Vagina (tissue), 2 donors: ENCODE measurements at places on chromosomes 6 and 20.

- DNase-seq = no peak
- H3K27ac ChIP-seq = no peak overlapping the region
- H3K4me3 ChIP-seq = no peak overlapping the region
- no peaks in the 10 kb centered on the region for H3K36me3 ChIP-seq
- H3K27me3 ChIP-seq = no peaks in the 10 kb centered on the region
- H3K4me1 ChIP-seq = peaks cover 13% of the 10 kb centered on the region
Observed at GRCh38 chr20:4076033-4076432, 60.7 kb upstream of the RNF24 start.

GRCh38 chr6:129683601-129684322, 26.2 kb downstream of the ARHGAP18 start:
- DNase-seq = no peak
- no peaks in the 10 kb centered on the region for H3K36me3 ChIP-seq
- H3K27ac ChIP-seq = peak overlapping the region; percentile 94

DNA sequence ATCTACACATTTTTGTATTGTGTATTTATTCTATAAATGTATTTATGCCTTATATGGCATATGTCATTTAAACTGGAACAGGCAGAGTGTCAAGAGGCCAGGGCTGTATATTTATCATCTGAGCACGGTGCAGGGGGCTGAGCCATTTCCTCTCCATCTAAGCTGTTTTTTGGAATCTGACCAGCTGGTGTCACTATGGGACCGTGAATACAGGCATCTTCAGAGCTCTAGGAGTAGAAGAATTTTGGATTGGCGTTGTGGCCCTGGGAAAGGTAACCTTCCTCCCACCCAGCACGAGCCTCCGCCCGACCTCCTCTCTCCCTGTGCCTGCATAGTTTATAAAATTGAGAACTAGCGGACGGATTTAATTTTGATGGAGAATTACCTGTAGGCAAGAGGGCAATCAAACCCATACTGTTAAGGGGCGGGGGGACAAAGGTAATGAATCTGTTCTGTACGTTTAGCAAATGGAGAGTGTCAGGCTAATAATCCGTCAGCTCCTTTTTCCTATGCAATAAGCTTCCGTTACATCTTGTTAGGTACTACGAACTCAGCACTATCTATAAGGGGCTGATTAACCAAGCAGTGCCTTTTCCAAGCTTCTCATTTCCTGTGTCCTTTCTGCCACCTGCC, 29.0 kb upstream of the EEF1E1 start:
- H3K27me3 ChIP-seq = no peaks in the 10 kb centered on the region
- no peak for DNase-seq
- no peak overlapping the region for H3K27ac ChIP-seq
- H3K36me3 ChIP-seq = no peaks in the 10 kb centered on the region
- H3K4me3 ChIP-seq = no peak overlapping the region
- H3K4me1 ChIP-seq = no peaks in the 10 kb centered on the region

GRCh38 chr6:90890683-90891330, 303.9 kb upstream of the MAP3K7 start:
- no peak for DNase-seq
- H3K4me1 ChIP-seq = no peaks in the 10 kb centered on the region
- H3K4me3 ChIP-seq = no peak overlapping the region
- no peak overlapping the region for H3K27ac ChIP-seq

GRCh38 chr20:38192323-38192885, 27.3 kb upstream of the TGM2 start:
- no peak for DNase-seq
- no peaks in the 10 kb centered on the region for H3K27me3 ChIP-seq
- H3K4me1 ChIP-seq = no peaks in the 10 kb centered on the region
- H3K4me3 ChIP-seq = no peak overlapping the region

- no peaks in the 10 kb centered on the region for H3K27me3 ChIP-seq
- no peak overlapping the region for H3K4me3 ChIP-seq
- no peaks in the 10 kb centered on the region for H3K4me1 ChIP-seq
- no peaks in the 10 kb centered on the region for H3K36me3 ChIP-seq
- H3K27ac ChIP-seq = no peak overlapping the region
Observed at GRCh38 chr6:2799936-2800527, 34.8 kb downstream of the WRNIP1 start.

DNA sequence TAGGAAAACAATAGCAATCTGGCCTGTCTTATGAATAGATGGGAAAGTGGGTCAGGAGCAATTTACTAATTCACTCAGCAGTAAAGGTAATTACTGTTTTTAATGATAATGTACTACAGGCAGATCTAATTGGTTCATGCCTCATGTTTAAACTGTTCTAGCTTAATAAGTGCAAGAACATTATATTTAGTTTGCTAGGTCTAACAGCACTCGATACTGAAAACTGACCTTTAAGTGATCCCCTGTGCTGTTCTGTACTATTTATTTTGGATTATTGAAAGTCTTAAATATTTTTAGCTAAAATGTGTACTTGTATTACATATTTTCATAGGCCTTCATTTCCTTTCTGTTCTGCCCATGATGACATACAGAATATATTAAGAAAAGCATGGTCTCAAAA, 998.0 kb upstream of the GJE1 start:
- no peaks in the 10 kb centered on the region for H3K27me3 ChIP-seq
- no peaks in the 10 kb centered on the region for H3K4me1 ChIP-seq
- no peak for DNase-seq
- H3K36me3 ChIP-seq = no peaks in the 10 kb centered on the region
- no peak overlapping the region for H3K27ac ChIP-seq
- H3K4me3 ChIP-seq = no peak overlapping the region

DNA sequence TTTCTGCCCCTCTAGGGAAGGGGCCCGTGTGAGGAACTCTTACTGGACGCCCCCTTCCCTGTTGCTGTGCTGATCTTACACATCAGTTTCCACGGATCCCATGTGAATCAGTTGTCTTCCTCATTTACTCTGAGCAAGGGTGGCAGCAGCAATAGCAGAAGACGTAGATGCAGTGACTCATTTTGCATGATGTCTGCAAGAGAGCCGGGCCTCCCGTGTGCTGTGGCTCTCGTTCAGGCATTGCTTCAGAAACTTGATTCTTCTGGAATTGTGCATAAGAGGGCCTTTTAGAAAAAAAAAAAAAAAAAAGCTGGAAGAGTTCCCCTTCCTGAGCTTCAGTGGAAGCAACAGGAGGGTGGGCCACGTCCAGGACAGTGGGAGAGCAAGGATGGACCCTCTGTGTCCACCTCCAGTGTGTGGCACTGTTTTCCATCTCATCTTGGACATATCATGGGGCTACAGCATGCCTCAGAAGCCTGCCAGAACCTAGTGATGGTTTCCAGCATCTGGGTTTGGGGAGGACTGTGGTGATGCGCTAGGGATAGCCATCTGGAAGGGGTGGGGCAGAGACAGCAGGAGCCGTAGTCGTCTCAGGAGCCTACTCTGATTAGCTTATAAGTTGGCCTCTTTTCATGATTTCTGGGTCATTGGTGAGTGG, 62.1 kb downstream of the FOXO3 start:
- H3K36me3 ChIP-seq = no peaks in the 10 kb centered on the region
- H3K27ac ChIP-seq = peak overlapping the region; percentile 74
- DNase-seq = no peak
- no peaks in the 10 kb centered on the region for H3K27me3 ChIP-seq

DNA sequence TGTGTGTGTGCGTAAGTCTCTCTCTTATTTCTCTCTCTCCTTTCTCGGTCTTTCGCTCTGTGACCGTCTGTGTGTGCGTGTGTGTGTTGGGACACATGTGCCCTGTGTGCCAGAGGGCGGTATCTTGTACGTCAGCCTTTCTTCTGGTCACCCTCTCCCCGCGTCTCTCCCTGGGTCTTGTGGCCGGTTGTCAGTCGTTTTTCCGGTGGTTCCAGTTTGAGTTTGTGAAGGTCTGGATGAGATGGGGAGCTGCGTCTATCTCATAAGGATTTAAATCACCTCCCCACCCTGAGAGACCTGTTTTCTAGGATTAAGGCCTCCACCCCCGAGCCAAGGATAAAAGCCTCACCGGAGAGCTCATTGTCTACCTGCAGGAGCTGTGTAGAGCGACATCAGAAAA, 295.5 kb upstream of the ZNF337 start:
- H3K4me3 ChIP-seq = no peak overlapping the region
- DNase-seq = no peak
- no peaks in the 10 kb centered on the region for H3K36me3 ChIP-seq
- H3K27me3 ChIP-seq = no peaks in the 10 kb centered on the region
- peaks cover 5% of the 10 kb centered on the region for H3K4me1 ChIP-seq

DNA sequence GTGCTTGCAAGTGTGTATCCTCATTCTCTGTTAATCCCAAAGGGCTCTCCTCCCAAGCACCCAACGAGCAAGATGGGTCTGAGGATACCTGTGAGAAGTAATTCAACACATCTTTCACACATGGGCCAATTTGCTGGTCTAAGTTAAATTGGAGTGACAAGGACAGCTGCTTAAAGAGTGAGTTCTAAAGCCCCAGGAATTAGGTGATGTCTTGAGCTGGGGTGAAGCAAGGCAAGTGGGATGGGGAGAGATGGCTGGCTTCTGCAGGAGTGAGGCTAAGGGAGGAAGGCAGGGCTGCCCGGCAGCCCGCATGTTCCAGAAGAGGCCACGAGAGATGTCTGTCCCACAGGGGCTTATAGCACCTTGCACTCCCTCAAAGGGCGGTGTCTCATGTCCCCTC, 288.5 kb downstream of the CDH26 start:
- no peak overlapping the region for H3K27ac ChIP-seq
- no peaks in the 10 kb centered on the region for H3K36me3 ChIP-seq
- DNase-seq = peak; percentile 58
- H3K27me3 ChIP-seq = no peaks in the 10 kb centered on the region

- H3K27ac ChIP-seq = no peak overlapping the region
- DNase-seq = no peak
- no peak overlapping the region for H3K4me3 ChIP-seq
- no peaks in the 10 kb centered on the region for H3K36me3 ChIP-seq
Observed at GRCh38 chr6:17591287-17591686, 8.8 kb upstream of the FAM8A1 start.

GRCh38 chr6:45076217-45076930, 251.8 kb upstream of the RUNX2 start:
- no peaks in the 10 kb centered on the region for H3K36me3 ChIP-seq
- H3K27ac ChIP-seq = no peak overlapping the region
- no peaks in the 10 kb centered on the region for H3K27me3 ChIP-seq
- no peaks in the 10 kb centered on the region for H3K4me1 ChIP-seq
- no peak for DNase-seq

- no peaks in the 10 kb centered on the region for H3K36me3 ChIP-seq
- H3K27me3 ChIP-seq = no peaks in the 10 kb centered on the region
Observed at GRCh38 chr20:34240693-34241615, at the start of gene ASIP. ASIP (plus strand) TSS chr20:34241423; CDS start chr20:34260375, 18,952 bp downstream.

- H3K27ac ChIP-seq = no peak overlapping the region
- no peak overlapping the region for H3K4me3 ChIP-seq
- peaks cover 27% of the 10 kb centered on the region for H3K4me1 ChIP-seq
- H3K27me3 ChIP-seq = no peaks in the 10 kb centered on the region
- H3K36me3 ChIP-seq = no peaks in the 10 kb centered on the region
Observed at GRCh38 chr6:3527651-3527977, 70.8 kb upstream of the SLC22A23 start.
